ENCODE measurements at places on chromosomes 1 and 21.

GRCh38 chr1:68162761-68163160 lies 69.6 kb downstream of the WLS start:
- no peak for DNase-seq

DNA sequence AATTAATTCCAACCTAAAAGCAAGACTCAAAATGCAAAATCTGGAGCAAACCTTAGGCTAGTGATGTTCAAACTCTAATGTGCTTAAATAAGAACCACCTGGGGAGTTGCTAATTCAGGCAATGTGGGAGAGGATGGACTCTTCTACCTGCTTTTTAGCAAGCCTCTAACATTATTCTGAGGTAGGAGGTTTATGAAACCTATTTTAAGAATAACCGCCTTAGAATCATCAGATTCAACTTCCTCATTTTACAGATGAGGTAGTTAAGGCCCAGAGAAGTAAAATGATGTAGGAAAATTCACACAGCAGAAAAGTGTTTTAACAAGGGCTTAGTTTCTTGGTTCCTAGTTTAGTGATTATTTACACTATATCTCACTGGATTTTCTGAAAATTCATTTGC lies 8.6 kb upstream of the NTNG1 start:
- no peak for DNase-seq

DNA sequence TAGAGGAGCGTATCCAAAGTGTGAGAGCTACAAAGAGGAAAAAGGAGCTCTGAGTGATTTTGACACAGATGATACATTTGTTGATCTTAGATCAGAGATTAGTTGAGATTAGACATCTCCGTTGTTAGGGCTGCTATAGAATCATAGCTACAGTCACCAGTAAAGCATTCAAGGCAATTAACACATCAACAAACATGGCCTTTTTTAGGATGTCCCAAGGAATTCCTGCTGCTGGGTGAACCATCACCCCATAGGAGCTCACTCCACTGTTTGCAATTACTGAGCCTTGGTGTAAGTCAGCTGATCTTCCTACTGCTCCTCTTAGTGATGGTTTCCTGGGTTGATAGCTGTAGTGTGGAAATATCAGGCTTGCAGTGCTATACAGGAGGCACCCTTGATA lies 6.7 kb upstream of the RSRP1 start:
- no peak for DNase-seq

- no peak for DNase-seq
Measured at GRCh38 chr21:39153373-39153772, 29.9 kb downstream of the PSMG1 start.

DNA sequence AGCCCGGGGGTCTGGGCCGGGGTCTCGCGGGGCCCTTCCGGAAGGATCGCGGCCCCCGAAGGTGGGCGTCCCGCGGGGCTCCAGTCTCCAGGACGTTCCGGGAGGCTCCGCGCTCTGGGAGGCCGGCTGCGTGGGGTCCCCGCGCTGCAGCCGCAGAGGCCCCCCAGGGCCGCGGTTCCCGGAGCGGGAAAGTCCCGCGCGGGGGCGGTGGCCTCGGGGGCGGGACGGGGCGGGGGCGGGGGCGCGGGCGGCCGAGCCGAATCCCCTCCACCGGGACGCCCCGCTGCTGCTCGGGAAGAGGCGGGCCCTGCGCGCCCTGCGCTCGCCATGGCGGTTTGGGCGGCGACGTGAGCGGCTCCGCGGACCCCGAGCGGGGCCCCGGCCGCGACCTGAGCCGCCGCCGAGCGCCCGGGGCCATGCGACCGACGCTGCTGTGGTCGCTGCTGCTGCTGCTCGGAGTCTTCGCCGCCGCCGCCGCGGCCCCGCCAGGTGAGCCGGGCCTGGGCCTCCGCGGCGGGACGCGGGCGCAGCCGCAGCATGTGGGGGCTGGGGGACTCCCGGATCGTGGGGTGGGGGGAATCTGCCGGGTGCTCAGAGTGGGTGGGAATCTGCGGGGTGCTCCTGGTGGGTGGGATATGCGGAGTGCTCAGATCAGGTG lies at the start of gene IFNGR2:
Gene IFNGR2 (plus strand): TSS at position 286 of the 658 bp plus-strand sequence. CDS start 131 bp downstream, at position 417.
- peak; percentile 32 for DNase-seq

- DNase-seq = no peak
Measured at GRCh38 chr1:178954325-178954690, 71.4 kb upstream of the FAM20B start.

- no peak for DNase-seq
Measured at GRCh38 chr1:115329965-115330364, 8.1 kb downstream of the NGF start.
